IMR-90 (cell line): ENCODE measurements at places on chromosomes 4 and X. TPM values are rescaled to one million over a fixed set of nuclear protein-coding genes. Genes with fewer than 3 reads are reported as not detected.

Gene HPSE
- under 0.01 and 0.28 TPM in 2 replicates for total RNA-seq

Gene ARHGAP10
- total RNA-seq: 29.4 and 42.8 TPM in 2 replicates

DNA sequence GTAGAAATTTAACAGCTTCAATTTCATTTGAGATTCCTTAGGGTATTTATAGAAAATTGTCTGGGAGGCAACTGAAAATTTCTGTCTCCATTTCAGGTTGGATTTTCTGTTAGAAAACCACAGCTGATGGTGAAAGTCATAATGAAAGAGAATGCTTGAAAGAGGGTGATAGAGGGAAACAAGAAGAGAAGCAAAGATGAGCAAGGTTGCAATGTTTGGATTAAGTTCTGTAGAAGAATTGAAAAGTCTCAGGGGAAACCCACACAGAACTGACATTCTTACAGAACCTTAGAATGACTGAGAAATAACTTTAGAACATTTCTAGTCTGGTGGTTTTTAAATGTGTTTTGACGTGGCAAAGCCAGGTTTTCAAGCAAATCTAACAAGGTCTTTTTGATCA is 14.7 kb downstream of the GBA3 start:
- H3K27ac ChIP-seq: no peak overlapping the region
- no peak overlapping the region for H3K4me3 ChIP-seq
- no peaks in the 10 kb centered on the region for H3K4me1 ChIP-seq

DNA sequence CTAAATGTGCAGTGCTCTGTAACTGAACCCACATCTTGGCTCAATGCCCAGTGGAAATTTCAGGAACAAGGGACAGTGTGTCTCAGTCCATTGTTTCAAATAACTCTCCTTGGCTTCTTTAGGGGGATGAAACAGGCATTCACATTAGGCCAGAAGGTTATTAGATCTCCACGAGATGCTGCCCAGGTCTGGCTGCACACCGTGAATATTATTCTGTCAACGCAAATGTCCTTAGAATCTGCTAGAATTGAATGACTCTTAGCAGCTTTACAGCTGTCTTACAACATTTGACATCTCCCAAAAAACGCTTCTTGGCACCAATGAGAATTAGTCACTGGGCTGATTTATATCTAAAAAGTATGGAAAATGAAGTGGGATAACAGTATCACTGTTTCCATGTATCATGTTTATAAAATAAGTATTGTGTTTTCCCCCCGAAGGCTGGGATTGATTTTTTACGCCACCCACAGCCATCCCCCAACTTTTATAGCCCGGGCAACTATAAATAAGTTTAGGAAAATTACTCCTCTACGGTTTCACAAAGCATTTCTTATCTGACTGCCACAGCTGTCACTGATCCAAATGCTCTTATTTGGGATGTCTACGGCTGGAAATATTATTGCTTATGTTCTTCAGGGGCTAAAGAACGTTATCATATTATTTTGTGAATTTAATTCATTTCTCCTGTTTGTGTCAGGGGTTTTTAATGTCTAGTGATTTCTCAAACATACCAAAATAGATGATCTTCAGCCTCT is 559.7 kb upstream of the FAT1 start:
- H3K36me3 ChIP-seq: no peaks in the 10 kb centered on the region
- no peaks in the 10 kb centered on the region for H3K27me3 ChIP-seq
- peaks cover 7% of the 10 kb centered on the region for H3K4me1 ChIP-seq
